Gastroesophageal sphincter (tissue), 4 donors: ENCODE measurements at places on chromosomes 11 and 22. TPM values are rescaled to one million over a fixed set of nuclear protein-coding genes. Genes with fewer than 3 reads are reported as not detected.

DNA sequence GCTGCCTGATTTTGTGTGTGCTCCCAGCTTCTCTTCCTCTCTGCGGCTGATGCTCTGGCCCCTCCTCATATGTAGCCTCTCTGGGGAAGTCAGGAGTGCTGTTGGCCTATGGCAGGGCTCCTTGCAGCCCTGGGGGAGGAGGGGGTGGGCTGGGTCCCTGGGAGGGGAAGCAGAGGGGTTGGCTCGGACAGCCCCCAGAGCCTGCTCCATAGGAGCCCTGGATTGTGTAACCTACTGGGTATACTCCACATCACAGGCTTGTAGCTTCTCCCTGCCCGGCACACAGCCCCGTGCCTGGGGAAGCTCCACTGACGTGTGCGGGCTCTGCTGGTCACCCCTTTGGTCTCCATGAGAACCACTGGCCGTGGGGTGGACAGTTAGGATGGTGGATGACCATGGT is 113.8 kb downstream of the ST3GAL4 start:
- no peak for ATAC-seq

DNA sequence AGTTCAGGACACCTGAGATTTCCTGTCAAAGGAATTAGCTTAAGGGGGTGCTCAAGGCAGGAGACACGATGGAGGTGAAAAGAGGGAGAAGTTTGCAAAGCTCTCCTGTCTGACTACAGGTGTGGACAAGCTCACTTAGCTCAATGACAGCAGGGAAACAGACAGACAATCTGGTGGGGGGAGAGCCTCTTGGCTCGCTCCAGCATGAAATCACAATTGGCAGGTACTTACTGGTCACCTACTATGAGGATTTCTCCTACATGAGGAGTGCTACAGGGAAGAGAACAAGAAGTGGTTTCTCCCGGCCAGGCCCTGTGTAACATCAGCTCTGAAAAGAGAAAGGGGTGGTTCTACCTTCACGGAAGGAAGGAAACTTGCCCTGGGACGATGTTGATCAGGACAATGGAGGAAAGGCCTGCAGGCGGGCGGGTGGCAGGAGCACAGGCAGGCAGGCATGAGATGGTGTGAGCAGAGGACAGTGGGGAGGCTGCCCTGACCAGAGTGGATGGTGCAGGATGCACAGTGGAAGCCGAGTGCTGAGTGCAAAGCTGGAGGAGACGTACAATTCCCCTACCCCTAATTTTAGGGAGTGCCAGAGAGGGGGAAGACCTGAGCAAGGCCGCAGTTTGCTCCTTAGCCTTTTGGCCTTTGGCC is 57.9 kb upstream of the CRTAM start:
- no peak for ATAC-seq

RFPL3 gene
- total RNA-seq: not detected

APLNR gene
- total RNA-seq: 2.5 TPM

DNA sequence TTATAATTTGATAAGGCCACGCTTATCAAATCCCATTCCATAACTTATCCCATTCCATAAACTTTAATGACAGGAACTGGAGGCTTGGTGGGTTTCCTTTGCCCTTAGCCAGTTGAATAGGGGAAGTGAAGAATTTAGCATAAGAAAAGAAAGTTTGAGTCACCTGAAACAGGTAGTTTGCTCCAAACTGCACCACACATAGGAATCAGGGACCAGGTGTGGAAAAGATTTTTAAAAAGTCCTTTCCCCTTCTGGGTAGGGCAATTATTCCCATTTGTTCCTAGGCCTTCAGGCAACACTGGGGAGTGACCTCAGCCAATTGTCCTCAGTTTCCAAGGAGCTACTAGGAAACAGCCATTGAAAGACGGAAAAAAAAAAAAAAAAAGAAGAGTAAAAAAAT is 525.7 kb upstream of the CNTN5 start:
- ATAC-seq: no peak

OR8G1 gene
- total RNA-seq: not detected

GPR152 gene
- total RNA-seq: not detected

IFITM10 gene
- total RNA-seq: not detected

- ATAC-seq: no peak
Observed at GRCh38 chr11:70487756-70488155, 89.4 kb downstream of the CTTN start.

RAB36 gene
- total RNA-seq: 3.9 TPM

MMP3 gene
- 1.2 TPM for total RNA-seq

DNA sequence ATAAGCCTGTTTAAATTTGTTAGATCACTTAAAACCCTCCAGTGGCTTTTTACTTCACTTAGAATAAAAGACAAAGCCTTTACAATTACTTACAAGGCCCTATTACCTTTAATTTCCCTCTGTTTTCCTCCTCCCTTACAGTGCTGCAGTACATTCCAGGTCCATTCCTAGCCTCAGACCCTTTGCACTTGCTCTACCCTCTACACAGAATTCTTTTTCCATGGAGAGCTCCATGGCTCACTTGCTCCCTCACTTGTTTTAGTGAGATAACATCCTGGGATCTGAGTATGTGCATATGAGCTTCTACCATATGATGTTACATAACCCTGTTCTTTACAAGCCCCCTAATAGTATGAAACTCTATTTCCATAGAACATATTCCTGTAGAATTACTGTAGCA is 24.4 kb downstream of the ZNF214 start:
- no peak for ATAC-seq

GRCh38 chr11:118530683-118531596 is at the start of gene TMEM25:
TMEM25 (plus strand) TSS chr11:118531192; CDS start chr11:118531802, 610 bp downstream.
- ATAC-seq: peak; percentile 82

GRIK4 gene
- total RNA-seq: 0.20 TPM
